LHCN-M2 (cell line): ENCODE measurements at places on chromosomes 5 and 9. TPM values are rescaled to one million over a fixed set of nuclear protein-coding genes. Genes with fewer than 3 reads are reported as not detected.

IL13 gene
- total RNA-seq: not detected in 2 replicates

NR5A1 gene
- not detected in 2 replicates for total RNA-seq

BTNL3 gene
- total RNA-seq: not detected in 2 replicates

IFNA13 gene
- not detected in 2 replicates for total RNA-seq

KIF20A gene
- 108 and 113 TPM in 2 replicates for total RNA-seq

LHX6 gene
- 0.06 TPM in 1 of 2 replicates, not detected in the other for total RNA-seq

PCA3 gene
- 0.29 TPM in 1 of 2 replicates, not detected in the other for total RNA-seq

ARID3C gene
- total RNA-seq: 0.34 and 0.45 TPM in 2 replicates
